GM23248 (cell line): ENCODE measurements at places on chromosomes 7 and 10. TPM values are rescaled to one million over a fixed set of nuclear protein-coding genes. Genes with fewer than 3 reads are reported as not detected.

Gene ELN
- total RNA-seq = 698 and 974 TPM in 2 replicates

Gene CALHM1
- not detected in 2 replicates for total RNA-seq

GRCh38 chr7:75900617-75901315 is 14.2 kb upstream of the POR start:
- no peak for DNase-seq

GRCh38 chr7:83738291-83738835 is 89.4 kb upstream of the SEMA3E start:
- DNase-seq = no peak
